ENCODE measurements at places on chromosomes 11 and 22.

DNA sequence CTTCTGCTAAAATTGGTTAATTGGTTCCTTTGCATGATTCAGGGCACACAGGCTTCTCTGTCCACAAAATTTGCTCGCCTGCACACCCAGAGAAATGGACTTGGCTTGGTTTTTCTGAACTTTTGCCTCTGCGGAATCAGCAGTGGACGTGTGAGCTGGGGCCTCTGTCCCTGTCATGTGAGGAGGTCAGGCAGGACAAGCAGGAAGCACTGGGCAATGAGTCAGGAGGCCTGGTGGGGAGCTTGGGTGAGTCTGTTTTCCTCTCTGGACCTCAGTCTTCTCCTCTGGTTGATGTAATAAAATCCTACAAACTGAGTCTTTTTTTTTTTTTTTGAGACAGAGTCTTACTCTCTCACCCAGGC is 10.4 kb upstream of the CELSR1 start:
- DNase-seq = peak; percentile 93

- no peak for DNase-seq
Observed at GRCh38 chr11:36703055-36703404, 105.0 kb upstream of the RAG2 start.

GRCh38 chr22:42432020-42432596 is at the start of gene NFAM1:
TSS of gene NFAM1 (minus strand) at chr22:42432403. CDS start at chr22:42432357, 46 bp downstream.
- DNase-seq = no peak

- DNase-seq = no peak
Observed at GRCh38 chr11:75450826-75451821, 18.1 kb upstream of the KLHL35 start.

GRCh38 chr11:118436639-118437207 is 431 bp downstream of the KMT2A start:
- peak; percentile 41 for DNase-seq

DNA sequence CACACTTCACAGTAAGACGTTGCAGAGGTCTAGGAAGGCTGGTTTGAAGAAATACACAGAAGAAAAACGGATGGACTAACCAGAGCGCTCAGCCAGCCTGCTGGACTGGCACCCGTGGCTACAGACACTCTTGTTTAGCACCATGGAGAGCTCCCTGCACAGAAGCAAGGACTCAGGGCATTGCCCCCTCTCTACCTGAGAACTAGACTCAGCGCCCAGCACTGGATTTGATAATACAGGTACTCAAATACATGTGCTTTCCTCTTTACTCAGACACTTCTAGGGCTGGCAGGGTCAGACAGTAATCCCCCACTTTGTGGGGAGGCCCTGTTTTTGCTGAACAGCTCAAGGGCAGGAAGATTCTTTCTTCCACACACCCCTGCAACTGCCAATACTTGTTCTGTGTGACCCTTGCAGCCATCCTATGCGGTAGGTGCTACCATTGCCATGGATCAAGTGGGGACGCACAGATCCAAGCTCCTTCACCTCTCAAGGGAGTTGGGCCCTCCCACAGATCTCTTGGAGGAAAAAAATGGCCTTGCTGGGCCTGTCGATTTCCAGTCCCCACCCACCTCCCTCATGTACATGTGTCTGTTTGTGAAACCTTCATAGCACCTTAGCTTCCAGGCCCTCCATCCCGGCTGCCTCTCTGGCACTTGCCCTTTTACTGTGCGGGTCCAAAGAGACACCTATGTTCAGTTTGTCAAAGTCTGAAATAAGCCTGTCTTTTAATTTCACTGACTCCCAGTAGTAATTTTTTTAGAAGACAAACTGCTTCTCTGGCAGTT is 5.1 kb upstream of the P2RX6 start:
- peak; percentile 38 for DNase-seq

GRCh38 chr22:46238541-46238940 is 11.6 kb downstream of the CDPF1 start:
- no peak for DNase-seq

GRCh38 chr22:23437779-23438178 is 142.3 kb downstream of the IGLL1 start:
- no peak for DNase-seq

- DNase-seq = no peak
Observed at GRCh38 chr11:31114442-31114841, 255.1 kb downstream of the DCDC1 start.

DNA sequence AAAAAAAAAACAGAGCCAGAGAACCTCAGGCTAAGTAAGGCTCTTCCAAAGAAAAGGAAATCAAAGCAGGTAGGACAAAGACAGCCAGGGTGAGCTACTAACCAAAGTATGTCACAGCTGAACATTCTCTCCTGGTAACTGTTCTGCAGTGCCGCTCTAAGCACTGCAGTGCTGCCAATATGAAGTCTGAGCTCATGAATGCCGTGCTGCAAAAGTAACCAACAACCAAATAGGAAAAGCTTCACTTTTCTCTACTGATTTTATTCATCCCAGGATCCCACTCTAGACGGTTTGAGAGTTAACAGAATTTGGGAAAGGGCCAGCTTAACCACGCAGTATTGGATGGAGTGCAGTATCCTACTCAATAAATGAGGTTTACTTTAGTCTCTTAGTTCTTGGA is 3.5 kb downstream of the SIK3 start:
- peak; percentile 16 for DNase-seq

DNA sequence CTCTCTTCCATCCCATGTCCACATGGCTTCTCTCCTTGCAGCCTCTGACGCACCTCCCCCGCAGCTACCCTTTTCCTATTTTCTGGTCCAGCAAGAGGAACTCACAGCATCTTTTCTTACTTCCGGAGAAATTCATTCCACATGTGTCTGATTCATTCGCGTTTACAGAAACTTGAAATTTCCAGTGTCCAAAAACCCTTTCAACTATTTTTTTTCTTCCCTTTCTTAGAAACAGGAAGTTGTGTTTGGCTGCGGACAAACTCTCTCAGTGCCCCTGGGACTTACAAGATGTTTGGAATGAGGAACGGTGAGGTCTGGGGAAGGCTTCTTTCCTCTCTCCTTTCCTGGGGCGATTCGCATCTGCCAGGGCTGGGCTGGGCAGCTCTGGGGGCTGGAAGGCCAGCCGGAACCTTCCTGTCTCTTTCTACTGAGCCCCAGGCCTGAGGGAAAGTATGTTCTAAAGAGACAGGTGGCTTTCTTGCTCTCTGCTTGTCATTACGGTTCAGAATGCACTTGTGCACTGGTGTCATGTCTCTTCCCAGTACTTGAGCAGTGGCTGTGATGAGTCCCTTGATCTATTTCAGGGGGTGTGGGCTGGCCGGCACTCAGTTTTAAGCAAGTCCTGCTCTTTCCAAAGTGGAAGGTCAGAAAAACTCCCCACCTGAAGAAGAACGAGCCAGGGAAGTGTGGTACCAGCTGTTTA is 27.5 kb downstream of the ADAMTS8 start:
- DNase-seq = peak; percentile 69
